ENCODE measurements at places on chromosomes 1 and 21.

DNA sequence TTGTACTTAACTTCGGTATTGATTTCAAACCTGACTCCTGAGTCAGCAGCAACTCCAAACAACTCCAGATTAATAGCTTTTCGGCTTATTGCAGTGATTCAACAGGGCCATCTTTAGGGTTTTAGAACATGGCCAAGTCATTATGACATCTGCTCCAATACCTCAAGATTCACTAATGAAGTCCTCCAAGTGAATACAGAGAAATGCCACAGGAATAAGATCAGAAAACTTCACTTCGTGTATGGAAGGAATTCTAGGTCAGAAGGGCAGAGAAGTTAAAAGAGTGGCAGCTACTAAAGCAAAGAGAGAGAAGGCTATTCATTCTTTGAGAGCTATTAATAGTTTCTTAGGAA lies 7.6 kb upstream of the C1orf116 start:
- DNase-seq = no peak

DNA sequence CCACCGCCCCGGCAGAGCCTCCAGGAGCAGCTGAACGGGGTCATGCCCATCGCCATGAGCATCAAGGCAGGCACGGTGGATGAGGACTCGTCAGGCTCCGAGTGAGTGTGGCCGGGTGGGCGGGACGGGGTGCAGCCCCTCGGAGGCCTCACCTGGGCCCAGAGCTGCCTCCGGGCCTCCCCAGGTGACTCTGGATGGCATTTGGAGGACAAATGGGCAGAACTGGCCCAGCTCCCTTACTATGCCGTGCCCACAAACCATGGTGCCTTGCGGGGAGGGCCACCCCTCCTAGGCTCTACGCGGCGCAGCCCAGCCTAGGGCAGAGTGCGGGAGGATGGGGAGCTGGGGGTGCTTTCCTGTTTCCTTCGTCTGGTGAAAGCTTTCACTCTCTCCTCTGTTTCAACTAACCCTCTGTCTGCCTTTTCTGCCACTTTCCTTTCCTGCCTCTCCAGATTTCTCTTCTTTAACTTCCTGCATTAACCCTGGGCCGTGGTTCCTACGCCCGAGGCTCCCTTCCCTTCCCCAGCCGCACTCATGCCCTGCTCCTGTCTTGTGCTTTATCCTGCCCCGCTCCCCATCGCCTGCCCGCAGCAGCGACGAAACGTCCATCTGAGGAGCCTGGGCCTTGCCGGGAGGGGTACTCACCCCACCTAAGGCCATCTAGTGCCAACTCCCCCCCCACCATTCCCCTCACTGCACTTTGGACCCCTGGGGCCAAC lies 9.2 kb downstream of the PSRC1 start:
- no peak for DNase-seq

DNA sequence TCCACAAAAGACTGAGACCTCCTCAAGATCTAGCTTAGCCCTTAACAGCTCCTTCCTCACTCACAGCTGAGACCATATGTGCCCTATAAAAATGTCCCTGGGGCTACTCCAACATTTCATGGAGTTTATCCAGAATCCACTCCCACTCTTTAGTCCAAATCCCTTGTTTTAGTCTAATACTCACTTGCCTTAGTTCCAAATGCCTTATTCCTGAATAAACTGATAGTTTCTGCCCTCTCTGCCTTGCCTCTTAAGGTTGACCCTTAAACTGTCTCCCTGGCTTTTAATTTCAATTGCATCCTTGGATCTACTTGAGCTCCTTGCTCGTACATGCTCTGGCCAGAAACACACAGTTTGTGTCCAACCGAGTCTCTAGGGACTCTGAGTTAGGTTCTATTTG lies 47.3 kb upstream of the LYPLAL1 start:
- no peak for DNase-seq

GRCh38 chr1:229106526-229107125 lies 164.3 kb upstream of the RAB4A start:
- no peak for DNase-seq

- no peak for DNase-seq
Measured at GRCh38 chr1:224534731-224535130, 81.4 kb upstream of the CNIH3 start.

- DNase-seq = no peak
Measured at GRCh38 chr1:109151146-109151990, 37.5 kb downstream of the ELAPOR1 start.

DNA sequence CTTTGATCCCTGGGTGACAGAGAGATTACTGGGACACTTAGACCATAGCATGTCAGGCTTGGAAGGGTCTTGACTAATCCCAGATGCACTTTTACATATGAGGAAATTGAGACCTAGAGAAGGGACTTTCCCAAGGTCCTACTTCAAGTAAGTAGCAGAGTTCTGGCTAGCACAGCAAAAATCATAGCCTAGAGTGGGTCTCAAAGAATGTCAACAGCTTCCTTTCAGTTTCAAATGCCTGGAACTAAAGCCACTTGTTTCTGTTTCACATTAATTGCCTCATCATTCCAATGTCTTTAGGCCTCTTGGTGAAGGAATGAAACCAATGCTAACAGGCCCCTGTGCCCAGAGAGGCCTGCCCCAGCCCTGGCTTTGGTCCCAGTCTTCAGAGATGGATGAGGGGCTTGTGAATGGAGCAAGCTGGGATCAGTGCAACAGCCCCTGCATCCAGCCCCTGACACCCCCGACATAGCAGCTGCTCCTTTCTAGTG lies 26.6 kb downstream of the ATF3 start:
- DNase-seq = no peak

- no peak for DNase-seq
Measured at GRCh38 chr1:231702804-231703203, 76.2 kb downstream of the DISC1 start.

DNA sequence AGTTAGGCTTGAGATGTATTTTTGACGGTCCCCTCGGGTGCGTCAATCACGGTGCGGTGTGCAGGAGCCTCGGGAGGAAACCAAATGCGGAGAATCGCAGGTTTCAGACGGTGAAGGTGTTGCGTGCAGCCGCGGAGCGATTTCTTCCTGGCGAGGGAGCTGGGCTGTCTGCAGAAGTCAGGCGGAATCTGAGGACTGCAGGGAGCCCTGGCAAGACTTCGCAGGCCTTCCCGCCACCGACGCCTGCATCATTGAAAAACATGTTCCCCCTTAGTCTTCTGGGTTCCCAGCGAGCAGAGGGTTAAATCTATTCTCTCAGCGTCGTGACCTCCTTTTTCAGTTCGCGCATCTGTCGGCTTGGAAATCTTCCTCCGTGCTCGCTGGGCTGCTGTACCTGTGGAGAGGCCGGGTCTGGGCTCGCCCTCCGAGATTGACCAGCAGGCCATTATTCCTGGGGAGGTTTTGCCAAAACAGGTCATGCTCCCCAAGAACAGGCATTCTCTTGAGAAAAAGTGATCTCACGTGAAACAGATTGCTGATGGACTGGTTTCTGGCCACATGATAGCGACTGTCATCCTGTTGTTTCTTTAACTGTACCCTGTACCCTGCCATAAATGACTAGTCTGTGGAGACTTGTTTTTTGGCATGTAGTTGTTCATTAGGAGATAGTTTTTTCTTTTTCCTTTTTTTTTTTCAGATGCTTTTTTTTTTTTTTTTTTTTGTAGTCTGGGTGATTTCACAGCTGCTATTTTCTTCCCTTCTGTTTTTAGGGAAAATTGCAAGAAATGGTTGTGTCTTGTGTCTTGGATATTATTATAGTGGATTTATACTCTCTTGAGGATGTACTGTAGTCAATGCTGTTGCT lies 894 bp downstream of the EPB41 start:
- DNase-seq = peak; percentile 23

GRCh38 chr1:29826646-29827045 lies 590.3 kb downstream of the PTPRU start:
- no peak for DNase-seq

- no peak for DNase-seq
Measured at GRCh38 chr1:30522031-30523004, 201.1 kb downstream of the MATN1 start.

DNA sequence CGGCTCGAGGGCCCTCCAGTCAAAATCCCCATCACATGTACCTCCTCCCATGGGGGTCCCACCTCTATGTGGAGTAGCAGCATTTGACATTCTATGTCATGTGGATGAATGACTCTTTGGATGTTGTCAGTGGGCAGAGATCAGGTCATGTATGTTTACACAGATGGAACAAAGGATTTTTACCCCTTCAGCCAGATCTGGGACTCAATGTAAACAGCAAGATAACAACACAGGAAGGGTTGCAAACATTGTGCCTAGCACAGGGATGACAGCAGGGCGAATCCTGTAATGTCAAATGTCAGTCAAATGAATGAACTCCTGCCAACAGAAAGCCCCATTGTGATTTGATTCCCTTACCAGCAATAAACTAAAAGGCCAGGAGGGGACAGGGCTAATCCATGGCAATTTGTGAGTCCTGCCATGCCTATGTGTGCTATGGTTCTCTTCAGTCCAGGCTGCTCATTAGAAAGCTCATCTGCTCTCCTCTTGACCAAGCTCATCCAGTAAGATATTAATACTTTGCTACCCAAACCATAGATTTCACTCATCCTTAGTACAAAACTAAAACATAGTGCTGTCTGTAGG lies 60.3 kb downstream of the PGBD5 start:
- DNase-seq = no peak

DNA sequence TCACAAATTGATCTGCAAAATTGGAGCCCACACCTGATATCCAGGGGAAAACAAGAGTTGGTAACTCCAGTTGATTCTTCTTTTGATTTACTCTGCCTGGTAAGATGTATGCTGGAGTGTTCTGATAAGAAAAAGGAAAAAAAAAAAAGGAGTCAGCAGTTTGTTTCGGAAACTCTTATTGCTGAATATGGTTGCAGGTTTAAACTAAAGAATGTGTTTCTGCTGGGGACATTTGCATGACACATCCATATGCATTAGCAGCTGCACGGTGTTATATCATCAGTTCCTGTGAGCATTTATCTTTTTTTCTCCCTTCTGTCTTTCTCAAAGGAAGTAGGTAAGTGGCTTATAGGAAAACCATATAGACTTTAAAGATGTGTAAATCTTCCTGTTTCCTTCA lies 418.5 kb upstream of the ESRRG start:
- no peak for DNase-seq

GRCh38 chr21:43374228-43374885 lies 52.6 kb downstream of the SIK1 start:
- DNase-seq = no peak

GRCh38 chr1:95012389-95012788 lies 60.4 kb downstream of the ALG14 start:
- DNase-seq = no peak

DNA sequence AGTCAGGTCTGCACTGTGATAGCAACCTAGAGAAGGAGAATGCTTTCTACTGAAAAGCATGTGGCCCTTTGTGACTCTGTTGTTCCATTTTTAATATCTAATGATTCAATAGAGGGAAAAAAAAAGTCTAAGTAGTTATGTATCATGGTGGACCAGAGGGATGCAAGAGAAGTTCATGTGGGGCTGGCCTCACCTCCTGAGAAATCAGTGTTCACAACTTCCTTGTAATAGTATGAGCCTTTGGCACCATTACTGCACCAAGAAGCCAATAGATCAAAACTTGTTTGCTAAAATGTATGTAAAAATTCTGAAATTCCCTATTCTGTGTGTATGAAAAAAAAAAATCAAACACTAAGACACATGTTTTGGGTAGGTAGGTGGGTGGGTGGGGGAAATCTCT lies 5.0 kb downstream of the ZBTB17 start:
- no peak for DNase-seq

- no peak for DNase-seq
Measured at GRCh38 chr21:33424214-33424613, 21.0 kb downstream of the IFNGR2 start.

DNA sequence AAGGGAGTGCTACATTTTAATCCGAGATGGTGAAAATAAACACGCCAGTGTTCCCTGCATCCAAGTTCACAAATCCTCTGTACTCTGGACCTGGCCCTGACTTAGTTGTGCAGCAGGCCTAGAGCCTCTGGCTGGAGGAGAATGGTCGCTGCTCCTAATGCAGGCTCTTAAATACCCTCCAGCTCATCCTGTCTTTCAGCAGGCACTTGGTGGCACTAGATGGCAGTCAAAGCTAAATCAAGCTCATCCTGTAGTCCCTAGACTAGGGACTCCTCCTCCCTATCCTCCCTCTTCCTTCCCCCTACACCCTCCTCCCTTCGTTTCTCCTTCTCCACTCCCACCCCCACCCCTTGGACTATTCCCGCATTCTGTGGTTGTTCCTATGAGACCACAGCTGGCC lies 41.6 kb upstream of the MTR start:
- DNase-seq = no peak

DNA sequence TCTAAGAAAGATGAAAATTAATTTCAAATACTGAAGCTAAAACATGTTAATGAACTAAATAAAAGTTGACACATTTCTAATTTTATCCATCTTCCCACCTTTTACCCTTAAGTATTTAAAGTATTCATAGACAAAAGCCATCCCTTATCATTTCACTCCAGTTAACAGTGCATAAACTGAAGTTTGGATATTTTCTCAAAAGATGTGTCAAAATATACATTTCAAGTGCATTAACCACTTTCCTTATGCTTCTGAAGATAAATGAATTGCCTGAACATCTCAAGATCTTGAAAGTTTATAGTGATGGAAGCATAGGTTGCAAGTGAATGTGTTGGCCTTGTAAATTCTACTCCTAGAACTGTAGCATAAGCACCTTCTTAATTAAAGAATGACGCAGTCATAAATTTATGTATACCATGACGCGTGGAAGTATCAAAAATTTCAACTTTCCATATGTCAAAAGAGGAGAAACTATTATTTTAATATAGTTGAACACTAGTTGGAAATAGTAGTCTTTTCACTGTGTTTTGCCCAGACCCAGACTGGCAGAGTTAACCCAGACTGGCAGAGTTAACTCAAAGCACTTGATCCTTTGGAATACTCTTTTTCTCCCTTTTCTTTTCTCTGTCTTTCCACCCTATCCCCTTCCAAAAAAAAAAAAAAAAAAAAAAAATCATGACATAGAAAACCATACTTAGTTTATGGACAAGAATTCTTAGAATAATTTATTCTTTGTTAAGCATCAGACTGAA lies 282.6 kb upstream of the C1orf105 start:
- no peak for DNase-seq

GRCh38 chr1:54792686-54793282 lies 8.3 kb downstream of the TTC22 start:
- DNase-seq = no peak

GRCh38 chr1:69700770-69701169 lies 133.0 kb downstream of the LRRC7 start:
- DNase-seq = no peak

DNA sequence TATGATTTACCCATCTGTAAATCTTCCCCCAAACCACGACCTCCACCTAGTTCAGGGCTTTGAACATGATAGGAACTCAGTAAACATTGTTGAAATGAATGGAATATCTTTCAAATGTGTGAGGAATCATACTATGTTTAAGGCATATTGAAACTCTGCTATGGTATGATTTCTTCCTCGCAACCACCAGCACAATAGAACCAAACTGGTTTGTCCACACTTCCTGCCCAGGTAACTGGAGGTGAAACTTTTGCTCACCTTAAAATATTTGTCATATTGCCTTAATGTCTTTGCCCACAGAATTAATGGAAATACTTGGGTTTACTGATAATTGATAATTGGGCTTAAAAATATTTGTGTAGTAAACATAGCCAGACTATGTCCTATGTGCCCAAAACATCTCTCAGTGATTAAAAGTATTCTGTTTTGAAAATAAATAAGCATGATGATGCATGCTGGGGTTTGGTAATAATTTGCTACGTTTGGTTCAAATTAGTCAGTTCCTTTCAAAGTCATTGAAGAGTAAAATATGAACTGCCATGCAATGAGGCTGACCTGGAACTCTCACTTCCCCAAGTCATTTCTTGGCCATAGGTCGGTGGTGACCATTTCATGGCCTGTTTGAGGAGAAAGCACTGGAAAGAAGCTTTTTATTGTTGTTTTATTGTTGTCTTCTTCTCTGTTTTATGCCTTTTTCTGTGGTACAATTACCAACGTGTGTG lies 73.3 kb downstream of the TNFSF18 start:
- DNase-seq = no peak

GRCh38 chr1:163535807-163536206 lies 214.1 kb downstream of the NUF2 start:
- DNase-seq = no peak

Data from GM12891 (cell line).